Liver (tissue), 10 donors: ENCODE measurements at places on chromosomes 4 and X. TPM values are rescaled to one million over a fixed set of nuclear protein-coding genes. Genes with fewer than 3 reads are reported as not detected.

NAP1L3 gene
- 0.84 TPM for total RNA-seq

LIMCH1 gene
- 2.0 TPM for total RNA-seq

DNA sequence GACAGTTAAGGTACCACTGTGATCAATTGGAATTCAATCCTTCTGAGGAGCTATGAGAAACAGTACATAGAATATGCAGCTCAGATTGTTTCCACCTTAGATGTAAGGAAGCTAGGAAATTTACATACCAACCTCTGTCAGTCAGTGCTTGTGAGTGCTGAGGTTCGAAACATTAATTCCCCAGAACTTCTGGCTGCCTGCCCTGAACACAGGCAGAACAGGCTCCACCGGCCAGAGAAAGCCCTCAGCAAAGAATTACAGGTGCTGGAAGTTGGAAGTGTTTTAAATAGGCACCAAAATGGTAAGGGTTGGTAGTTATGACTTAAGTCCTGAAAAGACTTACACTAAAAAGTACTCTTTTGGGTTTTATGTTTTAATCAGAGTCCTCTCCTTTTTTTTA lies 651.8 kb downstream of the C4orf33 start:
- DNase-seq: no peak

GRCh38 chrX:124194901-124195300 lies 137.6 kb upstream of the TEX13D start:
- DNase-seq: no peak

DNA sequence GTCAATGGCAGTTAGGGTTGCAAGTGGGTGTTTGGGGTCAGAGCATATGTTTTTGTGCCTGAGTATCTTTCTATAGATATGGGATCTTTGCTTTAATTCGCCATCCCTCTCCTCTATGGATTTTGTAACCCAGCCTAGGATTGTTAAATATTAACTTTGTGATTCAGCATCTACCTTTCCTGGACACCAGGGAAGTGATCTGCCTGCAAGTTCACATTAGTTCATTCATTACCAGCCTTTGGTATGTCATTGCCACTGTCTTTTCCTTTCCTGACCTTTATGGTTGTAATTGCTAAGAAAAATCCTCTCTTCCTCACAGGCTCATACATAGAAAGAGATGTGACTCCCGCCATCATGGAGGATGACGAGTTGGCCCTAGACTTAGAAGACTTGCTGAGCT lies 73.8 kb downstream of the KIT start:
- DNase-seq: no peak
